Caco-2 (cell line): ENCODE measurements at places on chromosomes 2 and 18. TPM values are rescaled to one million over a fixed set of nuclear protein-coding genes. Genes with fewer than 3 reads are reported as not detected.

The IL36A gene
- total RNA-seq, result not detected in 2 replicates

DNA sequence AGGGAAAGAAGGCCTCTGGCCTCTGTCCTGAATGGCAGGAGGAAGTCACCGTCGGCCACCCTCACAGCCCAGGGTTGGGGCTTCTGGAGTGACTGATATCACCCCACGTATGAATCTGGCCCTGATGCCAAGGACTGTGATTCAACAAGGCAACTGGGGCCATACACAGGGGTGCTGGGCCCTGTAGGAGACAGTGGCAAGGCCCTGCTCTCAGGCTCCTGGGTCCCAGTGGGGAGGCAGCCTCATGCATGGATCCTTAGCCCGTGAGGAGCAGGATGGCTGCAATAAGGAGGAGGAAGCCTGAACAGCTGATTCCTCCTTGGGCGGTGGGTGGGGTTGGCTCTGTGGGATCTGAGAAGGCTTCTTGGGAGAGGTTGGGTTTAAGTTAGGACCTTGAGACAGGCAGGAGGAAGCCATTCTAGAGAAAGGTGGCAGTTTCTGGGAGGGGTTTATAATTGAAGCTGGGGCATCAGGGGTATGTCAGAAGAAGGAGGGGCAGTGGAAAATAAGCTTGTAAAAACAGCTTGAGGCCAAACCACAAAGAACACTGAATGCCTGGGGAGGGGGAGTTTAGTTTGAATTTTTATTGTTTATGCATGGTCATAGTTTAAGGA is 42.8 kb upstream of the LAPTM4A start:
- peak overlapping the region; percentile 85 for H3K27ac ChIP-seq
- DNase-seq, result no peak
- H3K4me1 ChIP-seq, result peaks cover 10% of the 10 kb centered on the region
- no peak overlapping the region for H3K4me3 ChIP-seq
- no peaks in the 10 kb centered on the region for H3K27me3 ChIP-seq
- no peaks in the 10 kb centered on the region for H3K36me3 ChIP-seq

DNA sequence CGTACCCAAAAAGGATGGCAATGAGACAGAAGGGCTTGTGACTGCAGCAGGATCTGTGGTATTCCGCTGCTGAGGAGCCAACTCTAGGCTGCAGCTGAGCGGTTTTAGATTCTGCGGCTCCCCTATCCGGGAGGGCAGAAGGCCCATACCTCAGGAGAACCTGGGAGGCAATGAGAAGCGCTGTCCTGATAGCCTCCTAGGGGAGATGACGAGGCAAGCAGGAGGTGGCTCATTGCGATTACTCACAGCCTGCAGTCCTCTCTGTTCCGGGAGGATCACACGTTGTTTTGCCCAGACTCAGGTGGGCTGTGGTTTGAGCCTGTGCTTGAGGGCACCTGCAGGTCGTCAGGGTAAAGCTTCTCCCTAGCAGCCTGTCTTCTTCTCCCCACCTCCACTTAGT is 65.1 kb downstream of the COA5 start:
- no peaks in the 10 kb centered on the region for H3K27me3 ChIP-seq
- no peaks in the 10 kb centered on the region for H3K4me1 ChIP-seq
- peaks cover 2% of the 10 kb centered on the region; the same call in 1 of the 2 replicates for H3K36me3 ChIP-seq
- DNase-seq, result no peak
- H3K4me3 ChIP-seq, result no peak overlapping the region

GRCh38 chr2:20513946-20514345 is 67.1 kb downstream of the RHOB start:
- no peaks in the 10 kb centered on the region for H3K4me1 ChIP-seq
- H3K27ac ChIP-seq, result no peak overlapping the region
- no peak overlapping the region for H3K4me3 ChIP-seq
- no peaks in the 10 kb centered on the region for H3K27me3 ChIP-seq
- no peaks in the 10 kb centered on the region for H3K36me3 ChIP-seq
- DNase-seq, result no peak
